ENCODE measurements at places on chromosomes 6 and 20.

DNA sequence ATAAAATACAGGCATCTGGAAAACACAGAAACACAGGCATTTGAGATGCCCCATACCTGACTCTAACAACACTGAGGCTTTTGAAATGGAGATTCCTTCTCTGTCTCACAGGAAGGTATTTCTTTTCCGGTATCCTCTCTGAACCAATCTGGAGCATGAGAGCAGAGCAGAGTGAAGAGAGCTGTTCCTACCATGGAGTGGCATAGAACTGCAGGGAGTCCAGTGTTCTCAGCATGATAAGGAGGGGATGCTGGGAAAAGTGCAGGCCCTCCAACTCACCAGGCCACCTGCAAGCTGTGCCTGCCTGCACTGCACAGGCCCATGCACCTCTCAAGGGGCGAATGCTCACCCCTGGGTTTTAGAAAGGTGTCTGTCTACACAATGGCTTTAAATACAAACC lies 89.2 kb downstream of the FOXA2 start:
- no peak for DNase-seq

DNA sequence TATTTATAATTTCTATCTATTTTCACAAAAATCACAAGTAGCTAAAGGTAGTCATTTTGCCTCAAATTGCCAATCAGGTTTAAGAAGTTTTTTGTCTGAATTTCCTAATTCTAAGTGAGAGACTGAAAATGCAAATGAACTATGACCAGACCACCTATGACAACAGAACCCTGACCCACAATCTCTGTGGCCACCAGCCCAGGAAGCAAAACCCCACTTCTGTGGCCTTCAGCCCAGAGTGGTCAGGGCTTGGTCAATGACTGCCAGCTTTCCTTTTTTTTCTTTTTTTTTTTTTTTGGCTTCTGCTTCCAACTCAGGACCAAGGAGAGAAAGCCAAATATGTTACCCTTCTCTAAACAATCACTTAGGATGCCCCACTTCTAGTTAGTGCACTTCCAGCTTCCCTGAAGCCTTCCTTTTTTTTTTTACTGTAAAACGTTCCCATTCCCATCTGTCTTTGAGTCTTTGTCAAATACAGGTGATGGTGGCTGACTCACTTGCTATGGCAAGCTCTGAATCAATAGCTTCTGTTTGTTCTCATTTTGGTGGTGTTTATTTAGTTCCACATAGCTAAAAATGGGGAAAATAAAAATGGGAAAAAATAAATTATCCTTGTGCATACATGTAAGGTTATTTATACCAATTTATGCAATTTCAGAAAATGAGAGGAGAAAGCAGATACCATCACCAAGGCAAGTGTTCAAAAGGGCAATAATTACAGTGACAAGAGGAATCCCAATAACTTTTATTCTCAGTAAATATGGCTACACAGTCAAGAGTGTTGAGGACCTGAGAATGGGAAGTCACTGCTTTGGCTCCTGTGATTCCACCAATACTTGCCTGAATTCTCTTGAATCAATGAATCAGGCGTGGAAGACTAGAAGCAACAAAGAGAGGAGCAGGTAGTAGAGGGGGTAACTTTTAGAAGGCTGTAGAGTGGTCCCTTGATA lies 170.3 kb upstream of the PDE7B start:
- no peak for DNase-seq

- no peak for DNase-seq
Measured at GRCh38 chr20:42218621-42219374, 600.6 kb upstream of the CHD6 start.

- no peak for DNase-seq
Measured at GRCh38 chr6:123655521-123656306, 19.0 kb upstream of the TRDN start.

GRCh38 chr6:156174031-156174890 lies 602.9 kb upstream of the ARID1B start:
- DNase-seq: no peak

- no peak for DNase-seq
Measured at GRCh38 chr6:17886891-17887290, 100.5 kb downstream of the KIF13A start.

DNA sequence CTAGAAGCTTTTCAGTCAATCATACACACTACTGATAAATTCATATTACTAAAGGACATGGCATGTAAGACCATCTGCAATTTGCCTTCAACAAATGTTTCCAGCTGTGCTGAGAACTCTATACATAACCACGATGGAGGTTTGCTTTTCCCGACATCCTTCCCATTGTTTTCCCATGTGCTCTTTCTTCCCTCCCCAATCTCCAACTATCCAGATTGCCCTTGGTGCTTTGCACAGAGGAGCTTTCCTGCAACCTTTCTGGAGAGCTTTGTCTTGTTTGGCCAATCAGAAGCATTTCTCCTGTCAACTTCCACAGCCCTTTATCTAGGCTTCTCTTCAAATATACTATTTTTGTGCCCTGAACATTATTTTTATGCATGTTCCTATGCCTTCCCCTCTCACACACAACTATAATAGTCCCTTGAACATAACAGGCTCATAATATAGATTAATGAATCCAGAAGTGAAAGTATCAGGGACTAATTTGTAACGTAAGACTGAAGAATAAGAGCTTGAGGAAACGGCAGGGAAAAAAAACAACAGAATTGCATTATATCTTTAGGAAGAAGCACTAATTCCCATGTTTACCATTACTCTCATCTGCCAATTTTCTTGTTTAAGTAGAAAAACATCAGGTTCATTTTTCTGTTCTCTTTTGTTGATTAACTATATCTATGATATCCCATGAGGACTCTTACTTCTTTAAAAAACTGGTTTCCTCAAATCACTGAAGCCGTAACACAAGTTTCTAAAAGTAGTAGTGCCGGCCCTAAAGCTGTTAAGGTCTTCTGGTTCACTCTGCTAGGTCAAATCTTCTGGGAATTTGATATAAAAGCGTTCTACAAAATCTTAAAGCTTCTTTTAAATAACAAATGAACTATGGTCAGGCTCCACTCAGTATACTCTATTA lies 20.1 kb downstream of the SMLR1 start:
- DNase-seq: no peak

GRCh38 chr20:1174787-1175186 lies 10.0 kb downstream of the TMEM74B start:
- no peak for DNase-seq

DNA sequence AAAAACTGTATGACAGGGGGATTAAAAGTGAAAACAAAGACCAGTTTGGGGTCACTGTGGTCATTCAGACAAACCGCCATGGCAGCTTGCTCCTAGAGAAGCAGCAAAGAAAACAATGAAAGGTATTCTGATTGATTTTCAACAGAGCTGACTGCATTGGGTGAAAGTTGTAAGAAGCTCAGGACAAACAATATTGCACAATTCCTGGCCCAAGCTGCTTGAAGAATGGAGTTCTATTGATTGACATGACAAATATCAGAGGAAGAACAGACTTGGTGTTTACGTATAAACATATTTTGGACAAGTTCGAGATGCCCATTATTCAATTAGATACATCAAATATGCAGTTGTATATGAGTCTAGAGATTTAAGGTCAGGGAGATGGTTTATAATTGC lies 62.0 kb downstream of the TRIM38 start:
- DNase-seq: no peak

- DNase-seq: peak; percentile 19
Measured at GRCh38 chr6:45663251-45664221, 285.8 kb upstream of the SUPT3H start.

DNA sequence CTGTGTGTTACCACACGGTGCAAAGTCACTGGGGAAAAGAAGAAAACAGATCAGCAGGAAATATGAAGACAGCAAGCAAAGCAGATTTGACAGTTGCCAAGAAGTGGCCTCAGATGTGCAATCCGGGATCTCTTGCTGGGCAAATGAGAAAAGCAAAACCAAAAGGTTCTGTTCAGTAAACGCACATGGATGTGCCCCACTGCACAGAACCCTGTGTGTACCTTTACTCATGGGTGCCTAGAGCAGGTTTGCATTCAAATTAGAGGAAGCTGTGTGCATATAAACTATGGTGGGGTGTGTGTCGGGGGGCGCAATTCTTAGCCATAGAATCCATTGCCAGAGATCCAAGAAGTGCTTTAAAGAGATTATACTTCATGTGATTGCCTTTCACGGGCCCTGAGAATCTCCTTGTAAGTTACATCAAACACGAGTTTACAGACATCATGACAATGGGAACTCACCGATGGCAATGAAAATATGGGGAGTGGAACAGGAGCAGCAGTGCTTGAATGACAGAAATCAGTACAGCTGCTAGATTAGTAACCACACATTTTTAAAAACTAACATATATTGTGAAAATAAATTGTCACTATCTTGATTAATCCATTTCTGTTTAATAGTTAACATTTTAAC lies 154.3 kb downstream of the ADGRG6 start:
- no peak for DNase-seq

GRCh38 chr6:90454836-90455427 lies 131.9 kb downstream of the MAP3K7 start:
- DNase-seq: no peak

DNA sequence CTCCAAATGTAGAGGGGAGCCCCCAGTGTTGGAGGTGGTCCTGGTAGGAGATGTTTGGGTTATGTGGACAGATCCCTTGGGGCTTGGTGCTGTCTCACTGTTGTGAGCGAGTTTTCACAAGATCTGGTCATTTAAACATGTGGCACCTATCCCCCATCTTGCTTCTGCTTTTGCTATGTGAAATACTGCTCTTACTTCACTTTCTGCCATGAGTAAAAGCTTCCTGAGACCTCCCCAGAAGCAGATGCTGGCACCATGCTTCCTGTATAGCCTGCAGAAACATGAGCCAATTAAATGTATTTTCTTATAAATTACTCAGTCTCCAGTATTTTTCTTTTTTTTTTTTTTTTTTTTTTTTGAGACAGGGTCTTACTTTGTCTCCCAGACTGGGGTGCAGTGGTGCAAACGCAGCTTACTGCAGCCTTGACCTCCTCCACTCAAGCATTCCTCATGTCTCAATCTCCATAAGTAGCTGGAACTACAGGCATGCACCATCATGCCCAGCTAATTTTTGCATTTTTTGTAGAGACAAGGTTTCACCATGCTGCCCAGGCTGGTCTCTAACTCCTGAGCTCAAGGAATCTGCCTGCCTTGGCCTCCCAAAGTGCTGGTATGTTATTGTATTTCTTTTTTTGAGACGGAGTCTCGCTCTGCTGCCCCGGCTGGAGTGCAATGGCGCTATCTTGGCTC lies 177.1 kb downstream of the ALDH8A1 start:
- no peak for DNase-seq

- DNase-seq: no peak
Measured at GRCh38 chr20:59144179-59144830, 19.3 kb upstream of the ZNF831 start.

DNA sequence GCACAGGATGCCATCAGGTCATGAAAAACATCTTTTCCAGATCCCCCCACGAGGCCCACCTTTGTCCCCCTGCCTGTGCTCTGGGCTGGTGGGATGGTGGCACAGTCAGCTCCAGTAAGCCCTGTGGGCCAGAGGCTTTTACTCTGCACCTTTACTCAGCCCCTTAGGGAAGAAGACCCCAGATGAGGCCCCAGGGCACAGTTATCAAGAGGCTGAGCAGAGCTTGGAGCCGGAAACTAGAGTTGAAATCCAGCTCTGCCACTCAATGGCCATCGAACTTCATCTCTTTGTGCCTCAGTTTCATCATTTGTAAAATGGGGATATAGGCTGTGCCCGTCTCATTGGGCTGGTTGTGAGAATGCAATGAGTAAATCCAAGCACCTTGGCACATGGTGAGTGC lies 81.7 kb upstream of the TOX2 start:
- no peak for DNase-seq

DNA sequence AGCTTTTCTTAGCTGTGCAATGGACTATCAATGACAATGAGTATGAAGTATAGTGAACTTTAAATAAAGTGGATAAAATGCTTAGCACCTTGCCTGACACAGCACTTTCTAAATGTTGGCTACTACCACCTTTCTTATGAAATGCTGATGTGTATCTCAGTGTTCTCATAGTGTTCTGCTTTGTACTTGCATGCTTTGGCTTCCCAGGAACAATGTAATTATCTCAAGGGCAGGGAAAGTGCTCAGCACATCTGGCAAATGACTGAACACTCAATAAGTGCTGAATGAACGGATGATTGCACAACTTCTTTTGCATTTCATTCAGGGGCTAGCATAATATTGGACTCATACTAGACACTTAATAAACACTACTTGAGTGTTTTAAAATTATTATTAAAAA lies 28.2 kb upstream of the NOX3 start:
- DNase-seq: no peak

GRCh38 chr6:45813943-45814342 lies 201.7 kb downstream of the CLIC5 start:
- DNase-seq: no peak

GRCh38 chr20:37579106-37579505 lies 51.4 kb upstream of the BLCAP start:
- no peak for DNase-seq

DNA sequence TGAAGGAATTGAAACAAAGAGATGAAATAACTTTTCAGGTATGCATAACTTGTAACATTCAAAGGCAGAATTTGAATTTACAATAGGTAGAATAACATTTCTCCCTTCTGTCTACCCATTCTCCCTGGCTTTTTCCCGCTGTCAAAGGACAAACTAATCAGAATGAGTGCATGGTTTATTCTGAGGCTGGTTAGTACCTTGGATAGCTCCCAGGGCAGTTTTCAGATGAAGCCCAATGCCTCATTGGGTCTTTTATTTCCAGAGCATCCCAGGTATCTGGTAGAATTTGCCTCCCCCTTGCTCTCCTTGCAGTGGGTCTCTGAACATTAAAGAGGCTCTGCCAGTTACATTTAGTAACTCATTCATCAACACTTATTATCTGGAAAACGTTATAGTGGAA lies 665.5 kb downstream of the BCKDHB start:
- no peak for DNase-seq

DNA sequence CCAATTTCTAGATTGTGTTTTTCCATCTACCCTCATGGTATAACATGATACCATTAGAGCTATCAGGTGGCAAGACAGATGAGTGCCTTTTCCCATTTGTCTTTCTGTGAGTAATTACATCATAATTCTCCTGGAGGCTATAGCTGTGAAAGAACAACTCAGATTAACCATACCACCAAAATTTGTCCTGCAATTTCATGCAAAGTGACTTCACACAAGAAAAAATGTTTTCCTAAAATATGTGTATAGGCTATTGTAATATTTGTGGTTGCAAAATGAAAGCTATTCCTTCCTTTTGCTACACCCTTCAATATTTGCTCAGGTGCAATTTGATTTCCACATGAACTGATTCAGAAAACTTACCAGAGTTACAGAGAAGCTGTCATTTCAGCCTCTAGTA lies 547.7 kb upstream of the ID4 start:
- no peak for DNase-seq

DNA sequence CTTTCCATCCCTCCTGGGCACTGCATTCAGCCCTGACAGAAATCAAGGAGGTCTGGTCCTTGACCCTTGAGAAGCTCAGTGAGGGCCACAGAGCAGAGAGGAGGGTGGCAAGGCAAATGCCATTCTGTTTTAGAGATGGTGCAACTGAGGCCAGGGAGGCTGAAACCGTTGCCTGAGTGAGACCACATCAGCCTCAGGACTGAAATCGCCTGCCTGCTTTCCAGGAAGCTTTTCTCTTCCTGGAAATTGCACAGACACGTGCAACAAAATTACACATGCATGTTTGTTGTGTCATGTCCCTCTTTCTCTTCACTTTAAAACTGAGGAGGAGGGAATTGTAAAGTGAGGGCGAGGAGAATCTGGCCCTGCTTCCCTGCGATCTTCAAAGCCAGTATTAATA lies 113.7 kb upstream of the PDE10A start:
- no peak for DNase-seq

GRCh38 chr20:41398408-41398807 lies 31.8 kb upstream of the EMILIN3 start:
- no peak for DNase-seq

- DNase-seq: peak; percentile 22
Measured at GRCh38 chr6:53410508-53411258, 61.9 kb upstream of the ELOVL5 start.
